ENCODE measurements at places on chromosomes 3 and 15.
A peak's percentile ranks its signal among the peaks of the same experiment; 100 is the strongest.

DNA sequence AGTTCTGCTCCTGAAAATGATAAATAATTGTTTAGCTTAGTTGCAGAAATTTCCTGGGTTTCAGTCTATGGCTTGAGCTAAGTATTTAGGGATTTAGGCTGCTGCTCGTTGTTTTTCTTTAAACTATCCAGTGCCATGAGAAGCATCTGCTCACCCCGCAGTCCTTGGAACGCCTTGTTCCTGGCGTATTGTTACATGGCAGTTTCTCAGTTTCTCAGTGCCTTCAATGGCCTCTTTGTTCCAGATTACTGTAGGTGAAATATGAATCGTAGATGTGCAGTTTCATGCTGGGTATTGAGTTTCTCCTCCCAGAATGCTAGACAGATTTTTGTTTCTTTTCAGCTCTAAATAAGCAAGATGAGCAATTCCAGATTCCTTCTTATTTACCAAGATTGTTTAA, 269.5 kb upstream of the GBE1 start:
- no peak for DNase-seq

DNA sequence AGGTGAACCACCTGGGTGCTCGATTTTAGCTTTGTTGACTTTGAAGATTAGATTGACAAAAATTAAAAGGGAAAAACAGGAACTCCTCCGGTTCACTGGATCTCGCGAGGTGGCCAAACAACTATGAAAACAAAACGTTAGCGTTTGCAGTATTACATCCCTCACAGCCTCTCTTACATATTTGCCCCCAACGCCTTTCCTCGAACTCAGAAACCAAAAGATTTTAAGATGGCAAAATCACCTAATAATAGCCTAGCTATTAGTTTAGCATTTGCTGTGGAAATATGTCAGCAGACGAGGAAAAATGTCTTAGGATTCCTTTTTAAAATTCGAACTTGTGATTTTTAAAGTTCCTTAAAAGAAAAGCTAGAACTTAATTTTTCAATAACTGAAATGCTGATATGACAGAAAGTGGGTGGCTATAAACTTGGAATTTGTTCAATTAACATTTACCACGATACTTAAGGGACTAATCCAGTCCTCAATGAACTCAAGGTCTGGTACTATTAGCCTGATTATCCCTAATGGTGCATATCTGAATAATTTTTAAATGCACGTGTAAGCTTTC, 491 bp upstream of the SENP7 start:
- peak; percentile 61 for DNase-seq

GRCh38 chr3:11662392-11662990, 18.8 kb upstream of the VGLL4 start:
- no peak for DNase-seq

GRCh38 chr3:128784232-128784631, 58.2 kb downstream of the RAB7A start:
- DNase-seq = peak; percentile 28

GRCh38 chr3:16254916-16255315, 9.8 kb downstream of the DPH3 start:
- DNase-seq = no peak

GRCh38 chr15:71532994-71533393, 277.4 kb upstream of the NR2E3 start:
- peak; percentile 49 for DNase-seq

GRCh38 chr3:81920816-81921215, 159.4 kb upstream of the GBE1 start:
- no peak for DNase-seq

- peak; percentile 32 for DNase-seq
These were observed 18.8 kb downstream of the SETD5 start for GRCh38 chr3:9416139-9416780.

- no peak for DNase-seq
These were observed 54.3 kb downstream of the IL20RB start for GRCh38 chr3:137012097-137012501.

- DNase-seq = no peak
These were observed 62.8 kb downstream of the XRN1 start for GRCh38 chr3:142385078-142385477.

GRCh38 chr3:51777985-51778384, 1.1 kb downstream of the IQCF6 start:
- no peak for DNase-seq

GRCh38 chr3:109072194-109072593, 45.7 kb downstream of the MORC1 start:
- DNase-seq = peak; percentile 39

GRCh38 chr3:34219556-34219955, 421.1 kb downstream of the PDCD6IP start:
- DNase-seq = no peak

- peak; percentile 30 for DNase-seq
These were observed 32.1 kb downstream of the FOXP1 start for GRCh38 chr3:71551311-71551919.

DNA sequence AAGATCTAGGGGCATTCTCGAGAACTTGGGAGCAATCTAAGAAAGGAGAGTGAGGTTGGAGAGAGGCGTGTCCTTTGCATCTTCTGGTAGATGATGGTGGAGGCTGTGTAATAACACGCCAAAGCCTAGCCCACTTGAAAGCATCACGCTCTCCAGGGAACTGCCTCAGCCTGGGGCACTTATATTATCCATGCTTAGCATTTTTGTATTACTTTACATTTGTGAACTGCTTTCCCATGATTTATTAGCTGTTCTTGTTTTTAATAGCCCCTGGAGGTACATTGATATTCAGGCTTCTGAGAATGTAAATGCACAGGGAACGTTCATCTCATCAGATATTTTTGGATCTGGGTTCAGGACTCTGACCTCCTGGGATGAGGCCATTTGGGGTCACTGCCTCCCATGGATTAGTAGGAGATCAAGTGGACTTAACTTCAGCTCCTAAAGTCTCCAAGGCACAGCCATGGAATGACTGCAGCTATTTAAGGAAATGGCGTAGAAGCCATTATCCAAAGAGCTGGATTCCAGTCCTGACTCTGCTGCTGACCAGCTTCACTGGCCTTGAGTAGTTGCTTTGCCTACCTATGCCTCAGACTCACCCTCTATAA, 124.9 kb downstream of the LPP start:
- DNase-seq = no peak

DNA sequence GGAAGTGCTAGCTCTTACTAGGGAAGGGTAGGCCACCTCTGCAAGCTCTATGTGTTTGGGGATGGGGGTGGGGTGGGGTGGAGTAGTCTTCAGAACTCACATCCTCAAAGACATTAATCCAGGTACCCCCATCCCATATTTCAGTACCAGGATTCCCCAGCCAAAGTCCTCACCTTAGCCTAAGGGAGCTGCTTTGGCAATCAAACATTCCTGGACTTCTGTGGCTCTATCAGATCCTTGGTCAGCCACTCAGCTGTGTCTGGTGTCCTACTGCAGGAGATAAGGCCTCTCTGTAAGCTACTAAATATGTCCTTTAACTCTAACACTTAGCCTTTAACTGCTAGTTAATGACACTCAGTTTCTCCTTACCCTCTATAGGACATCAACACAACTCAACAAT, 26.9 kb downstream of the FAM240A start:
- peak; percentile 16 for DNase-seq

- DNase-seq = no peak
These were observed 89.8 kb downstream of the SEMA5B start for GRCh38 chr3:122937745-122938144.

DNA sequence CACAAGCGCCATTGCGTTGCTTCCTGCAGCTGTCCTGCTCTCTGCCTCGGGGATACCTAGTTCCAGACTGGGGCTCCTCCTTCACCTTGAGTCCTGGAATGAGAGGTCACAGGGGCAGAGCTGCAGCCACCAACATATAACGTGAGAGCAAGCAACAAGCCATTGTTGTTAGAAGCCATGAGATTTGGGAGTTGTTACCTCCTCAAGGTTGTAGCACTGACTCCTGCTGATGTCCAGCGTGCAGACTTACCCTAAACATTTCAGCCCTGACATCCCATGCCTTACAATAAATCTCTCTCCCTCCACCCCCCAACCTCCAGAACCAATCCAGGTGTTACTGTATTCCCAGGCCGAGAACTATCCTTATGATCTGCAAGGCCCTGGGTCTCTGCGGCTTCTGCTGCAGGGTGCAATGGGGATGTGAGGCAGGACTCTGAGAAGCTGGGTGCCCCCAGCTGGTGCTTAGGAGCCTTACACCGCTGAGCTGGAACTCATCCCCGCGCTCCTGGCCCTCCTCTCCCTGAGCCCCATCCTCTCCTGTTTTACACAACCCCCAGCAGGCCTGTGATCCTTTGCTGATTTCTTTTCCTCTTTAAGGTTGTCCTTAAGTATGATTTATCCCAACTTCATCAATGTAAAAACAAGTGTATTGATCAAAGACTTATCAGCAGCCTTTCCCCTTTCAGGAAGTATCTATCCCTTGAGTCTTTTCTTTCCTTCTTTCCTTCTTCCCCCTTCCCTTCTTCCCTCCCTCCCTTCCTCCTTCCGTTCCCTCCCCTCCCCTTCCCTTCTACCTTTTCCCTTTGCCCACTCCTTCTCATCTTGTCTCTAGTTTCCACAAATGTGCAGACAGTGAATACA, 84.2 kb upstream of the ABHD2 start:
- DNase-seq = peak; percentile 65

DNA sequence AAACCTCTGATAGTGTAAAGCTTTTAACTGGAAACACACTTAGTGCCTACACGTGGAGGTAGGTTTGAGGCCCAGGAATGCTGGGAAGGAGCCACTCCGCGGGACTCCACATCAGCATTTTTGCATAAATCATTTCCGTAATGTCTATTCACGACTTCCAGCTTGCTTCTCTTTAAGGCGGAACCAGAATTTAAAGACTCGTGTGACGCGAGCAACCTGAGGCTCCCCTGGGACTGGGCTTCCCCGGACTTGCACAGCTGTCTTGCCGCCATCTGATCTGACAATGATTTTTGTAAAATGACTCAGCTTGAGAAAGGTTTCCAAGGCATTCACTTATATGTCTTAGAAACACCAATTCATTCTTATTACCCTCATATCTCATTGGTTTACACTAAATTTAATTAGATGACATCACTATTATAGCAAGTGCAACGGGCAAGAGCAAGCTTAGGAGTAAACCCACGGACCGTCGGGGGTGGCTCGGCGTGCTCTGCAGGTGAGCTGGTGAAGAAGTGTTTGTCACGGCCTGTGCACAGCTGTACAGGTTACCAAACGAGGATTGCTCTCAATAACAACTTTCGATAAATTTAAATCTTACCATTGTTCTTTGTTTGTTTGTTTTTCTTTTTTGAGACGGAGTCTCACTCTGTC, 95.2 kb downstream of the CHSY1 start:
- no peak for DNase-seq

- no peak for DNase-seq
These were observed 114.1 kb upstream of the CDIN1 start for GRCh38 chr15:36465304-36465703.

DNA sequence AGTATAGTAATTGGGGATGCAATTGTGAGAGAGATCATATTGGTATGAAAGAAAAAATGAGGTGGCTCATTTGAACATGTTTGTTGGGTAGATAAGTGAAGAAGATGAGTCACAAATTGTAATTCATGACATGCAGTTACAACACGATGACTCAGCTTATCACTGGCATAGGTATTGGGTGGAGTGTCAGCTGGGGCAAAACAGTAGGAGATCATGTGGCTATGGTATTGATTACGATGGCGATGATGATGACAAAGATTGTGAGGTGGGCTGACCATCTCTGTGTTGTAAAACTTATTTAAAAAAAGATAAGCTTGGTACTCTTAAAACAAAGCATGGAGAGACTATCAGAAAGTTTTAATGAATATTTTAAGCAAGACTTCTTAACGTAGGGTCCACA, 11.6 kb upstream of the DPH6 start:
- DNase-seq = peak; percentile 90

DNA sequence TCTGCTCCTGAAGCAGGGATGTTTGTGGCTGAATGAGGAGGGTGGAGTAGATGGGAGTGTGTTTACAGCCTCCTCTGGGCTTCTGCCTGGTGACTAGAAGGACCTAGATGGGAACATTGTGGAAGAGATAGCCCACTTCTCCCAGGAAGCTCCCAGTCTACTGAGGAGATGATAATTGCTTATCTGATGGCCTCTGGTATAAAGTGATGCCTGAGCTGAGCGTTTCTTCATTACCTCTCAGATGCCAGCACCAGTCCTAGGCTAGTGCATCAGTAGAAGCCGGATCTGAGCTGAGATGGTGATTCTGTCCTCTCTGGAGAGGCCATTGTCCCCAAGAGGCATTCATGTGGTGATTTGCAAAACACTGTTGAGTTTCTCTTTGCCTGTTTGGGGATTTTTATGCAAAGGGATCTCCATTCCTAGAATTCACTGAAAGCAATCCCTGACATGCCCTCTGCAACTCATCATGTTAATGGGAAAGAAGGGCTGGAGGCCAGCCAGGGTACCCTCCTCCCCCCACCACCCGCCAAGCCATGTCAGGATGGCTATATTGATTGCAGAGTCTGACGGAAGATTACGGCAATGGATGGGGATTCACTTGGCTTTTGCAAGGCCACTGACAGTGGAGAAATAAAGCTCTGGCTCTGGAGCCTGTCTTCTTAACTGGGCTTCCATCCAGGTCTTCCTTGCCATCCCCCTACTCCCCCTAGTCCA, 166.4 kb upstream of the ROPN1 start:
- DNase-seq = no peak

- peak; percentile 62 for DNase-seq
These were observed 37.2 kb downstream of the AADACL2 start for GRCh38 chr3:151770956-151771355.

- no peak for DNase-seq
These were observed 1026.2 kb upstream of the NR2F2 start for GRCh38 chr15:95304151-95304946.

- DNase-seq = peak; percentile 70
These were observed 6.2 kb downstream of the GRK7 start for GRCh38 chr3:141769221-141769894.

- no peak for DNase-seq
These were observed 809 bp downstream of the NDUFAF3 start for GRCh38 chr3:49022688-49023171.

DNA sequence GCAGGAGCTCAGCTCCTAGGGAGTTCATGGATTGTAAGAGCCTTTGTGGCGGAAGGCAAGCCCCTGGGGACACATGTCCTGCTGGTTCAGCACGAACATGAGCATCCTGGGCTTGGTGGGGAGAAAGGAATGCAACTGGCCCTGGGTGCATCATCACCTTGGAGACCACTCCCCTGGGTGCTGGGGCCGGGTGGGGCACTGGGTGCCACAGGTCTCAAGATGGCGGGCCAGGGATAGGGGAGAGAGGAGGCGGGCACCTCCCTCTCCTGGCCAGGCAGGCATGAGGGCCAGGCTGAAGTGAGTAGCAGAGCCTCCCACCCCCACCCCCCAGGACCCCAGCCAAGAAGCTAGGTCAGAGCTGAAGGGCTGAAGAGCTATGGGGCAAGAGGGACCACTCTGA, 768 bp downstream of the PCBP4 start:
- DNase-seq = no peak

- peak; percentile 31 for DNase-seq
These were observed 139.4 kb upstream of the SLC7A14 start for GRCh38 chr3:170725285-170725731.

All from OCI-M1 (cell line).